ENCODE measurements at places on chromosomes 7 and 10. TPM values are rescaled to one million over a fixed set of nuclear protein-coding genes. Genes with fewer than 3 reads are reported as not detected.

The AGR3 gene
- not detected for total RNA-seq

The EPO gene
- not detected for total RNA-seq

The ELFN1 gene
- 36.8 TPM for total RNA-seq

The PPP1R3A gene
- total RNA-seq = not detected

The PLEKHS1 gene
- total RNA-seq = 0.24 TPM

The SEMA3C gene
- total RNA-seq = 272 TPM

The MALRD1 gene
- total RNA-seq = 3.7 TPM
